Stimulated activated CD8-positive, alpha-beta memory T cell treated with anti-CD3 and anti-CD28 coated beads, Interleukin-15, amount 100 ng/mL, for 24 hours (primary cell): ENCODE measurements at places on chromosomes 12 and 14.

DNA sequence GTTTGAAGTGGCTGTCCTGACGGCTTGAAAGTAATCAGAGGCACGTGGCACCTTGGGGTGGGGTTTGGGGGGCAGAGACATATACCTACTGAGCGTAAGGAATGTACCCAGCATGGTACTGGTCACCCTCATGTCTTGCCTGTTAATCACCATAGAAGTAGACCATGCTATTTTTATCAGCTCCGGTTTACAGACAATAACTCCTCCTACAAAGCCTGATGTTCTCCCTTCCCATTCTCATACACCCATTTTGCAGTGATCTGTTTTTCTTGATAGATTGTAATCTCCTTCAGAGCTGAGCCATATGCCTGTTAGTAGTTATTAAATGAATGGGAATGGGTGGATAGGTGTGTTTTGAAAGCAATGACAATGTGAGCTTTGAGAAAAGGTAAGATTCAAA lies 10.5 kb downstream of the EVL start:
- DNase-seq, result no peak

GRCh38 chr12:104999347-104999685 lies 13.2 kb downstream of the NOPCHAP1 start:
- DNase-seq, result no peak

GRCh38 chr12:109627633-109628032 lies 54.0 kb downstream of the MVK start:
- no peak for DNase-seq

GRCh38 chr14:77071938-77072388 lies 26.1 kb upstream of the CIPC start:
- no peak for DNase-seq

DNA sequence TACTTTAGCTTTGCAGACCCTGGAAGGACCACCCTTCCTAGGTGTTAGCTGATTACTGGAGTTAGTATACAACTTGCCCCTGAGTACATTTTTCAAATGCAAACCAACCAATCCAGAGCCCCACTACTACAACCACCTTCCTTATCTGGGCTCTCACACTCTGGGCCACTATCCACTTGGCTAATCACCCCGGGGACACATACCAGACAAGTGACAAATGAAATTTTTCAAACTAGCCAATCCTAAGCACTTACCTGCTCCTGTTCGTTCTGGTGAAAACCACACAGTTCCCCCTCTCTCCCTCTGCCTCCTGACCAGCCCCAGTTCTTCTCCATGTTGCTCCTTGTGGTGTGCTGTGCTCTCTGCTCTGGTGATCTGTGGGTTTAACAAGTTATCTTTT lies 140.4 kb downstream of the CNTN1 start:
- DNase-seq, result no peak

GRCh38 chr12:98355322-98355721 lies 160.1 kb upstream of the TMPO start:
- no peak for DNase-seq

- DNase-seq, result no peak
Measured at GRCh38 chr14:32933629-32934072, 5.0 kb upstream of the NPAS3 start.

GRCh38 chr12:1318327-1319031 lies 275.9 kb downstream of the FBXL14 start:
- DNase-seq, result no peak

GRCh38 chr14:53855574-53855973 lies 101.1 kb downstream of the BMP4 start:
- DNase-seq, result no peak

DNA sequence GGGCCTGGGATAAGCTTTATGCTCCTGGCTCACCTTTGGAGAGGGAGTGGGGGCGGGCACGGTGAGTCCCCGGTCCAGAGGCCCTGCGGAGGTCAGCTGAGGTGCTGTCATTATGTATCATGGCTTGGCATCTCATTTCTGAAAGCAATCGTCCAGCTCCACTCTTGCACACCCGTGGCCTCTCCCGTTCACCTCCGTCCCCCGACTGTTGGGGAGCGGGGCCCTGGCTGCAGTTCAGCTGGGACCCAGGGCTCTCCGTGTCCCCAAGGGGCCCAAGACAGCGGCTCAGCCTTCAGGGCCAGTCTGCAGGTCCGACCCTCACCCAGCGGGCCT lies 10.6 kb downstream of the BMP4 start:
- no peak for DNase-seq

DNA sequence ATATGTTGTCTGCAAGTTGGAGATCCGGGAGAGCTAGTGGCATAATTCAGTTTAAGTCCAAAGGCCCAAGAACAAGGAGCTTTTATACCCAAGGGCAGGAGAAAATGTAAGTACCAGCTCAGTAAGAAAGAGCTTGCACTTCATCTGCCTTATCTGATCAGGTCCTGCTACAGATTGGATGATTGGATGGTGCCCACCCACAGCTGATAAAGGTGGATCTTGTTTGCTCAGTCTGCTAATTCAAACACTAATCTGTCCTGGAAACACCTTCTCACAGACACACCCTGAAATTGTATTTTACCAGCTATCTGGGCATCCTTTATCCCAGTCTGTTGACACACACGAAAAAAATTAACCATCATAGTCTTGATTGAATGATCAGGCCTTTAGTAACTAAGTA lies 230.7 kb upstream of the SLC16A7 start:
- DNase-seq, result no peak

DNA sequence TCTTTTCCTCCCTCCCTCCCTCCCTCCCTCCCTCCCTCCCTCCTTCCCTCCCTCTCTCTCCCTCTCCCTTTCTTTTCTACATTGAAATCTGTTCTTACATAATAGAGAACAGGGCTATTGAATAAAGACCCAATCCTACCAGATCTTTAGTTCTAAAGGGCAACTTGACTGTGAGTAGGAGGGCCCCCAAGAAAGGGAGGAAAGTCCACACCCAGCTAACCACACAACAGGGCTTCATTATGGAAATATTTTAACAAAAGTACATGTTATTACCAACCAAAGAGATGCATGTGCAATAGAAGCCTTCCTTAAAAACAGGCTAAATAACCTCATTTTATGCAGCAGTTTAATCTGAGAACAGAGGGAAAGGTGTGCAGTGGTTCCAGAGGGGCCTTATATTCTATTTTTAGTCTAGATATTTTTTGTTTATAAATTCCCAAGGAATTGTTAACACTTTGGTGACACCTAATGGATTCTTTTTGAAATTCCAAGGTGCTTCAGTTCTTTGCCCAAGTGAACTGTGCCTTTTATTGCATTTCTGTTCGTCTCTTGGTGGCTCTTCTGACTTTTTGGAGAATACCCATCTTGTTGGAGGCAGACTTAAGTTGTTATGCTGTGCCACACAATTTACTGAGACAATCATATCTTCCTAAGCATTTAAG lies 63.0 kb downstream of the GNS start:
- DNase-seq, result no peak

- DNase-seq, result no peak
Measured at GRCh38 chr12:110760204-110760609, 17.5 kb upstream of the PPP1CC start.

- DNase-seq, result no peak
Measured at GRCh38 chr12:107385509-107385908, 292.2 kb upstream of the CRY1 start.

DNA sequence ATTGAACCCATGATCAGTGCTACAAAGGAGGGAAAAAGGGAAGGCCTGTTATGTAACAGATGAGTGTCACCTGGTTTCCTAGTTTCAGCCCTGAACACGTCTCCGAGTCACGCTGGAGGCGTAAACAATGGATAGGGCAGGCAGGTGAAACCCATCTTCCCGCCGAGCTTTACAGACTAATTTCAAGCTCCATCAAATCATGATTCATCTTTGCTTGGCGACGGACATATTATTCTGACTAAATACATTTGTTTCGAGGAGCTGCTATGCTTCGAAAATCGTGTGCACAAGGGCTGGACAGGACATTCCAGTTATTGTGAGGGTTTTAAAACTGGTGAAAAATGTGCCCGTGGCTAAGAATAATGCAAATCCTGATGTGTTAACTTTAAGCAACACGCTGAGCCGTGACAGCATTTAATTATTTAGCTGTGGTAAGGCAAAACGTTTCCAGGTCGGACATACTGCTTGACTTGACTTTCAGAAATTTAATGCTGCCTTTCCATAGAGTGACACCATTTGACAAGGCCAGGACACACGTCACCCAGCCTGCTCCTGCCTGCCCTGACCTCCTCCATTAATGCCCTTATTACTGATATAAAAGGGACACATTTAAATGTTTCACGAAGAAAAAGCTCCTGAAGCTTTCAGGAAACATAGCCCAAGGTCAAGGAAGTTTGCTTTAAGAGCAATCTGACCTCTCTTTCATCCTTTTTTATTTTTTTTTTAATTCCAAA lies 1203.5 kb upstream of the TMEM132C start:
- DNase-seq, result no peak

DNA sequence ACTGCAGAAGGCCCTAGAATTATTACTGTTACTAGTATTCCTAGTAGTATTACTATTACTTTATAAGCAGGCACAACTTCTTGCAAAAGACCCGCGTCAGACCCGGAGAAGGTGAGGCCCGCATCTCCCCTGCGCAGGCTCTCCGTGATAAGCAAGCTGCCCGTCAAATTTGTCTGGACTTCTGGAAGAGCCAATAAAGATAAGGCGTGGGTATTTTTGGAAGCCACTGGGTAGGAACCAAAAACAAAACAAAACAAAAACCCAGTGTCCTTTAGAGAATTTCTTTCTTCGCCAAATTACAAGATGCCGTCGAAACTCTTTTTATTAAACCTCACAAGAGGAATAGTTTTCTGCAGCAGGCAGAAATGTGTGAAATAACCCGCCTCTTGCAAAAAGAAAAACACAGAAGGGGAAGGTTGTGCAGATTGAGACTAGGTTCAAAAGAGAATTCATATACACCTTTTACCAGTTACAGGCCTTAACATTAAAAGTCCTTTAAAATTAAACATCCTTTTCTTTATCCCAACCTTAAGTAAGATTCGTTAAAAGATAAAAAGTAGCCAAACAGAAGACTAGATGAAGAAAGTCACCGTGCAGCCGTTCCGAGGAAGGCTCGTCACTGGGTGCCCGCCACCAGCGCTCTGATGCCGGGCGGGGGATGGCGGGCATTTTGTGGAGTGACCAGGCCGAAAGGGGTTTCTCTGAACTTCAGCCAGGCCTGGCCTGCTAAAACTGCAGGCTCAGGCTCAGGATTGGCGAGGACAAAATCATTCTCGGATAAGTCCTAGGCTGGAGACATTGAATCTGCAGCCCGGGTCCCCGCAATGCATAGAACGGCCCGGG lies 1.6 kb downstream of the TBX5 start:
- no peak for DNase-seq

DNA sequence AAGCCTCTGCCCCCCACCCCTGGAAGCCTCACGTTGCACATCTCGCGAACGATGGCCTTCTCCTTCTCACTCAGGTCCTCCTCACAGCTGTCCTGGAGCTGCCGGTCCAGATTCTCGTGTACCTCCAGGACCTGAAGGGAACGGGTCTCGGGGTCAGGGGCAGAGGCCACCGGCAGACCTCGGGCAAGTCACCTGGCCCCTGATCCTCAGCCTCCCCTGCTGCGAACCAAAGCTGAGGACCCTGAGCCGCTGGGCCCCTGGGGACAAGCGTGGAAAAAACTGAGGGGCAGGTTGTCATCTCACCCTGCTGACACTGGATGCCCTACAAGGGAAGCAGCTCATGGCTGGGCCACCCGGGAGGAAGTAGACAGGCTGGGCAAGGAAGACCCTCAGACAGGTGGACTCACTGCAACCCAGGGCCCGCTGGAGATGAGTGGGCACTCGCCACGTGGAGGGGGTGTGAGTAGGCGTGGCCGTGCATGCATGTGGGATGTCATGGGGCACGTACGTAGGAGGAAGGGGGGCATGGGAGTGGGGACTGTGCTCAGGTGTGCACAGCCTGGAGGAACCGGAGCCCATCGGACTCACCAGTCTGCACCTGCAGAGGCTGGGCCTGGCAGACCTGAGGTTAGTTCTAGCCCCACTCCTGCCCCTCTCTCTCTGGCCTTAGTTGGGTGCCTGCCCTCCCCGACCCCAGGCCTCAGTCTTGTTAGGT lies 35.1 kb downstream of the CCNK start:
- DNase-seq, result no peak

GRCh38 chr12:55965941-55966407 lies at the start of gene PMEL:
PMEL (minus strand) TSS chr12:55966042; CDS start chr12:55966011, 31 bp downstream.
- no peak for DNase-seq

- no peak for DNase-seq
Measured at GRCh38 chr12:126890097-126890496, 1376.9 kb upstream of the TMEM132C start.

DNA sequence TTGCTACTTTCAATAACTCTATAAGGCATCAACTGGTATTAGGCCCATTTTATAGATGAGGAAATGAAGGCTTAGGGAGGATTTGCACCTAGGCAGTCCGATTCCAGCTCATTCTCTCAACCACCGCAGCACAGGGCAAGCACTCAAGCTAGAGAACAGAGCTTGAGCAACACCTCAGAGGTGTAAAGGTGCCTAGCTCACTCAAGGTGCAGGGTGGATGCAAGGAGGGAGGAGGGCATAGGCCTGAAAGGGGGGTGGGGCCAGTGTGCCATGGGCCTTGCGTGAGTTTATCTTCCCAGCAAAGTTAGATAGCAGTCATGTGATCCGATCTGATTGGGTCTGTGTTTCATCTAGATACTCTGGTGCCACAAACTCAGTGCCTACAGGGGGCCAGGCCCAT lies 10.2 kb upstream of the EMP1 start:
- no peak for DNase-seq

GRCh38 chr14:105086833-105087307 lies 21.6 kb upstream of the GPR132 start:
- peak; percentile 65 for DNase-seq
